ENCODE measurements at places on chromosomes 7 and 10.

DNA sequence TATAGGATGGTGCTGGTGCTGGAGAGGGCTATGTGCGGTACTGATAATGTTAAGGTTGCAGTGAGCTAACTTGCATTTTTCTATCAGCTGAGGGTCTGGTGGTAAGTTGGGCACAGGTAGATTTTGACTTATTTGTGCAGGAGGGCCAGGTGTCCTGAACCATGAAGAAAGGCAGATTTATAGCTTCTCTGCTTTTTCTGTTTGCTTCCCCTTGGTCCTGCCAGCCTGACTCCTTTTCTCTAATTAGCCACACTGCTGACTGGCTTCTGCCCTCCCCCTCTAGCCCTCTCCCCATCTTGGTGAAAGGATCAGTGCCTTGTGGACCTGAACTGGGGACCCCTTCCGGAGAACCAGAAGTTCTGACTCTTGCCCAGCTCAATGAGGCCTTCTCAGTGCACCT, 40.8 kb upstream of the STEAP4 start:
- no peak for DNase-seq

- no peak for DNase-seq
Measured at GRCh38 chr7:4606797-4607196, 75.3 kb upstream of the FOXK1 start.

DNA sequence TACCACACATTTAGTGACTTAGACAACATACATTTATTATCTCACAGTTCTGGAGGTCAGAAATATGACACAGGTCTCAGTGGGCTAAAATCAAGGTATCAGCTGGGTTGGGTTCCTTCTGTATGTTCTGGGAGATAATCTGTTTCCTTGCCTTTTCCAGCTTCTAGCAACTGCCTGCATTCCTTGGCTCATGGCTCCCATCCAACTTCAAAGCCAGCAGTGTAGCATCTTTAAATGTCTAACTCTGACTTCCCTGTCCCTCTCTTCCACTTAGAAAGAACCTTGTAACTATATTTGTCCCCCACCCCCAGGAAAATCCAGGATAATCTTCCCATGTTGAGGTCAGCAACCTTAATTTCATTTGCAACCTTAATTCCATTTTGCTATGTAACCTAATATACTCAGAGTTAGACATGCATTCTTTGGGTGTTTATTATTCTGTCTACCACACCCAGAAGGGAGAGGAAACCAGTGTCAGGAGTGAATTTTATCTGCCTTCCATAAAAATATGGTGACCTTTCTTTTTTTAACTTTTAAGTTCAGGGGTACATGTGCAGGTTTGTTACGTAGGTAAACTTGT, 57.3 kb upstream of the SMIM30 start:
- no peak for DNase-seq

DNA sequence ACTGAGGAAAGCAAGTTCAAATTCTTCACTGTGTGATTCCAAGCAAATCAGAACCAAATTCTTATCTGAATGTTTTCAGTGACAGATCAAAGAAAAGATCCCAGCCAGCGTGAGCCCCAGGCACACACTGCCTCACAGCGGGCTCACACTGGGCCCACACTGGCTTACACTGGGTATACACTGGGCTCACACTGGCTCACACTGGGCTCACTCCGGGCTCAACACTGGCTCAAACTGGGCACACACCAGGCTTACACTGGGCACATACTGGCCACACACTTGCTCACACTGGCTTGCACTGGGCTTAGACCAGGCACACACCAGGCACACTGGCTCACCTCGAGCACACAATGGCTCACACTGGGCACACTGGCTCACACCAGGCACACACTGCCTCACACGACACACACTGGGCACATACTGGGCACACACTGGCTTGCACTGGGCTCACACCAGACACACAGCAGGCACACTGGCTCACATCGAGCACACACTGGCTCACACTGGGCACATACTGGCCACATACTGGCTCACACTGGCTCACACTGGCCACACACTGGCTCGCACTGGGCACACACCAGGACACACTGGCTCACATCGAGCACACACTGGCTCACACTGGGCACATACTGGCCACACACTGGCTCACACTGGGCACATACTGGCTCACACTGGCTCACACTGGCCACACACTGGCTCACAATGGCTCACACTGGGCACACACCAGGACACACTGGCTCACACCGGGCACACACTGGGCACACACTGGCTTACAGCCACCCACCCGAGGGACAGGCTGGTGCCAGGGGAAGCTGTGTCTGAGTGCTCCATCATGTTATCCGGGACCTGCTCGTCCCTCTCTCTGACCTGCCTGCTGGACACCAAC, 156.3 kb downstream of the PTPRN2 start:
- DNase-seq: no peak

- DNase-seq: no peak
Measured at GRCh38 chr7:41640487-41640886, 62.4 kb downstream of the INHBA start.

DNA sequence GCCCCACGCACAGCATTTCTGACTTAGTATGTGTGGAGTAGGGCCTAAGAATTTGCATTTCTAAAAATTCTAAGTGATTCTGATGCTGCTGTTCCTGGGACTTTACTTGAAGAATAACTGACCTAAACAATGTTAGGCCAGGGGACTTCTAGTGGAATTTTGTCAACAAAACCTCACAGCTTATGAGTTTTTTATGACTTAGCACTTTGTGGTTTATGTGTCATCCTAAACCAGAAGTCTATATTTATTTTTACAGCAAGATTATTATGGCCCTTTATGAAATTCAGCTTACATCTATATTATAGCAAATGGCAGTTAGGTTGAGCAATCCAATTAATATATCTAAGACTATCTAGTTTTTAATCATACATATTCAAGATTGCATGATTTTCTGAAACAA, 24.6 kb upstream of the BET1 start:
- no peak for DNase-seq

GRCh38 chr7:123979876-123980275, 53.0 kb downstream of the TMEM229A start:
- DNase-seq: no peak

GRCh38 chr10:11823122-11823988, at the start of gene PROSER2:
TSS of gene PROSER2 (plus strand) at chr10:11823356. CDS start at chr10:11852078, 28,722 bp downstream.
- no peak for DNase-seq

DNA sequence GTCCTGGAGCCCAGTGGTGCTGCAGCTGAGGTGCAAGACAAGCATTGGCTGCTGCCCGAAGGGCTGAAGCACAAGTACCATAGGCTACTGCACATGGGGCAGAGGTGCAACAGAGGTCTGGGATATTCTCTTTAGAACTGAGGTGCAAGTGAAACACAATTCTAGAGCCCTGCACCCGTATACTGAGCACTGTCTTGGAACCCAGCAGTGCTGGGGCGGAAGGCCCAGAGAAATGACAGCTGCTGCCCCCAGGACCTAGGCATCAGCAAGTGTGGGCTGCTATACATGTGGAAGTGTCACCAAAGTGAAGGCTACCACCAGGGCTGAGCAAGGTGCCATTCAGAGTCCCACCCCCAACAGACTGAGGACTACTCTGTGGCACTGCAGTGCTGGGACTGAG, 393.6 kb upstream of the STEAP1 start:
- no peak for DNase-seq

DNA sequence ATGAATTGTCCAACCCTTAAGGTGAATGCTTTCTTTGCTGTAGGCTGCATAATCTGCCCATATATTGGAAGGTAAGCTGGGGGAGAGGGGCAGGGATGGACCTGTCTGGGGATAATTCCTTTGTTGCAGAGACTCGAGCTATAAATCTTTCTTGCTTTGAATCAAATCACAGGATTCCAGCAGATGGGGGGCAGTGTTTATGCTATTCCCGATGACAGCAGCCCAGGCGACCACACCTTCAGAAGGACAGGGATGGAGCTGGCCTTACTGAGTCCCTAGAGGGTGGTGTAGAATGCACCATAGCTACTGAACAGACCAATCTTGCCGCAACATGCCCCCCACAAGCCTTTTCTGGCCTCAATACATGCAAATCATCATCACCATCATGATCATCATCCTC, 2.5 kb downstream of the PODXL start:
- DNase-seq: no peak

DNA sequence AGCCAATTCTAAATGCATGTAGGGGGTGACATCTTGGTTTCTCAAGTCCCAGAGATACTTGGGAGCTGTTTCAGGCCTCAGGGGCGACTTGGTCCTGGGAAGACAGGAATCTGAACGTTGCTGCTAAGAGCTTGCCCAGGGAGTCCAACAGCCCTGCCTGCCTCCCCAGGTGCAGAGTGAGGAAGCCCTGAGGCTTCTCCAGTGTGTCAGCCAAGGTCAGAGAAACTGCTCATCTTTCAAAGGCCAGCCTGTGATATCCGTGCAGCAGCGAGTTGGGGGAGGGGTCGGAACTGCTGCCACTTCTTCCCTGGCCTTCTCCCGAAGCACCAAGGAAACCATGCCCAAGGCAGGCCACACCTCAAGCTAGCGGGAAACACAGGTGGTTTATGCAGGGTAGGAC, 9.7 kb downstream of the GDF2 start:
- no peak for DNase-seq

DNA sequence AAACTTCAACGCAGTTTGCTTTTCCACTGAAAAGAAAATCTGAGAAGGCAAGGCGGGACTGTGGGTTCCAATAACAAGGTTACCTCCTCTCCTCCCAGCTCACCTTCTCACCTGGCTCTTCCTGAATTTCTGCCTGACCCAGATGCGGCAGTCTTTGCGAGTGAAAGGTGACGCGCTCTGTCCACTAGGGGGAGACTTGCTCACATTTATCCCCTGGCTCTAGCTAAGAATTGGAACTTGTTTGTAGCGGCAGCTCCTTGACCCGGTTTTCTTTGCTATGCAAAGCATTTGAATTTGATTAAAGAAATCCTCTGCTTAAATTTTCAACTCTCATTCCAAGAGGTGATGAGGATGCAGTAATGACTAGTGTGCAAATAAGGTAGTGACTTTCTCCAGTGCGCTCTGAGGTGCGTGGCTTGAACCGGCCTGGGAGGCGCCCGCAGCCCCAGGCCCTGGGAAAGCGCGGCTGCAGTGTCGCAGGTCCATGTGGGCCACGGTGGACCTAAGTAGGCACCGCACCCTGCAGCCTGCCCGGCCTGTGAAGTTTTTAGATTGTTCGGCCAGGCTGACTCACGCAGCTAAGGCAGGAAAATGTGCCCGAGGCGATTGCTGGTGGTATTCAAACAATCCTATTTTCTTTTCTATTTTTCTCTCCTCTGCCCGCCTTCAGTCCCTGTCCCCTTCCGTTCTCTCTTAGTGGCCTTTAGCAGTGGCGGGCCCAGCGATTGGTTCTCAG, 336.9 kb upstream of the NPSR1 start:
- peak; percentile 7 for DNase-seq

DNA sequence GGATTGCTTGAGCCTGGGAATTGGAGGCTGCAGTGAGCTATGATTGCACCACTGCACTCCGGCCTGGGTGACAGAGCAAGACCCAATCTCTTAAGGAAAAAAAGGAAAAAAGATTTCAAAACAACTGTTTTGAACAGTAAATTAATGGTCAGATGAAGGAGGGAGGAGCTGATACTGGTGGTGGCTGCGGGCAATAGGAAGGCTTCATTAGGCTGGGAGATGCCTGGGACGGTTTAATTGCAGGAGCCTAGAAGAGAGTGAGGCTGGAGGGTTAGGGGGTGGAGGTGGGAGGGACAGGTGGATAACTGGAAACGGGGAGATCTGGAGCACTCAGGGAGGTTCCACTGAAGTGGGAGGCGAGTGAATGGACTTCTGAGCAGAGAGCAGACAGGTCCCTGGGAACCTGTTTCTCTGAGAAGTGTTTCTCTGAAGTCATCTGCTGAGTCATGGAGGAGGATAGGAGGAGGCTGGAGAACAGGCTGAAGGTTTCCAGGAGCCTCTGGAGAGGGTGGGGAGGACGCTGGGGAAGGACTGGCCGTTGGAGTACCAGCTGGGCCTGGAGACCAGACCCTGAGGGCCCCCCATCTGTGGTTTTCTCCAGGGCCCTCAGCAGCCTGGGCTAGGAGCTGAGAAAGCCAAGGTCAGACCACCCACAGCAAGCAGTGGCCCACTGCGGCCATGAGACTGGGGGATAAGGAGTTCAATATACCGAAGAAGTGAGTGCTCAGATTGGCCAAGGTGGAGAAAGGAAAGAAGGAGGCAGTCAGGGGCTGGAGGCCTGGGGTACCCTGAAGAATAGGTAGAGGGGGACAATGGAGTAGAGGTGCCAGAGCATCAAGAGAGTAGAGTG, 14.4 kb upstream of the YWHAG start:
- no peak for DNase-seq

- no peak for DNase-seq
Measured at GRCh38 chr10:131629026-131629770, 271.6 kb upstream of the PPP2R2D start.

GRCh38 chr7:105766421-105767073, 109.9 kb downstream of the ATXN7L1 start:
- no peak for DNase-seq

DNA sequence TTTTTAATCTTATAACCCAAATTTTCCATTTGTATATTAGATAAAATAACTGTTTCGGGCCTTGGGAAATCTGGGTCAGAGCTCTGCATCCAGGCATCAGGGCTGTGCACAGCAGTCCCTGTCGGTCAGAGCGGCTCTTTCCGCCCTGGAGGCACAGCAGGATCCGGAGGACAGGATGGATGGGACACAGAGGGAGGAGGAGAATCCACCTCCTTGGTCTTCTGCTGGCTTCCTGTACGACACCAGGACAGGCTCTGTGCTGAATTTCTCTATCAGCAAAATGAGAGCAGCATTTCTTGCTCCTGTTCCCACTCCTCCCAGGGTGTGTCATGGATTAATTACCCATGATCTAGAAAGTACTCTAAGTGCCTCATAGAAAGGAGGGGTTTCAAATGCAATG, 254.9 kb downstream of the SKAP2 start:
- no peak for DNase-seq

GRCh38 chr7:116742641-116743040, 70.6 kb downstream of the MET start:
- DNase-seq: no peak

GRCh38 chr7:27784399-27785053, 44.6 kb downstream of the TAX1BP1 start:
- no peak for DNase-seq

DNA sequence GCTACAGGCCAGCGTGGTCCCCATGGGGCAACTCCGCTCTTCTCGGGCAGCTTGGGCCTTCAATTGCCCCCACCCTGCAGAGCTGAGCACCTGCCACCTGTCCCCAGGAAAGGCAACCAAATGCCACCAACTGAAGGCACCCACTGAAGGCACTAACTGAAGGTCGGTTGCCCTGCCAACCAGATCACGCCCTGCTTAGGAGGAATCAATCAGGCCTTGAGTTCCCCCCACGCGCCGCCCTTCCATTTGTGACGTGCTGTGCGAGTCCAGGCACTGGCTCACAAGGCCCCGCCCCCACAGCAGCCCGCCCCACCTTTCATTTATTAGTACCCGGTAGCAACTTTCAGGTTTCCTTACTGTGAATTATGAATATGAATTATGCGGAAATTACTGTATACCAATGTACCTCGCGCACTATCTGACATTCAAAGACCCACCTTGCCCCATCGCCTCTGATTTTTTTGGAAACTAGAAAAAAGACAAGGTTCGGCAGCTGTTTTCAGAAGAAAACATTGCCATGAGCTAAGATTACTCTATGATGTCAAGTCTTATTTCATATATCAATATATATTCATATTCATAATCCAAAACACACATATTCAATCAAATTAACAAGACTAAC, 83.6 kb upstream of the ABI1 start:
- no peak for DNase-seq
